Mesenchymal stem cell (in vitro differentiated cells and primary cell): ENCODE measurements at places on chromosomes 1 and 21.

GRCh38 chr1:98059620-98060019, 138.8 kb upstream of the DPYD start:
- no peak for DNase-seq
- H3K36me3 ChIP-seq: no peaks in the 10 kb centered on the region
- no peaks in the 10 kb centered on the region for H3K4me1 ChIP-seq

DNA sequence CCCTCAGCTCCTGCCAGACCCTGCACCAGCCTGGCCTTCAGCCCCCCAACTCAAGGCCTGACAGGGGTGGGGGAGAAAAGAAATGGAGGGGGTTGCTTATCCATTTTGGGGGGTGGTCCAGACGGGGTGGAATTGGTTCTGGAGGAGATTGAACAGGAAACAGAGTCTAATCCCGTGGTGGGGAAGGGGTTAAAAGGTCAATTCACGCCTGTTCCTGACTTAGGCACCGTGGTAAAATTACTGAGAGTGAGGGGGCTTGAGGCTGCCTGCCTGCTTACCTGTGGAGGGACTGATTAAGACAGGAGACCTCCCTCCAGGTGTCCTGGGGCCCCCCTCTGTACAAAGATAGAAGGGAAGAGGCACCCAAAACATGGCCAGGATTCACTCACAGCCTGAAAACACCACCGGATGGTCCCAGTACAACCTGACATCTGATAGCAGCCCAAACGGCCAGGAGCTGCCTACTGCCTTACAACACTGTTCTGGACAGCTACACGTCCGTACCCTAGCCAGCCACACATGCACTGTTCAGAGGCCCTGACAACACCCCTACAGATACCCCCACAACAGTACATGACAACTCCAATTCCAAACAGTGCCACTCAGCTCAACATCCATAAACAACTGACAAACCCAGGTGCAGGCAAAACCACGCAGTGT, 31.8 kb downstream of the AHDC1 start:
- H3K4me1 ChIP-seq: peaks cover 82% of the 10 kb centered on the region
- H3K36me3 ChIP-seq: no peaks in the 10 kb centered on the region
- H3K27ac ChIP-seq: peak overlapping the region; percentile 37
- no peaks in the 10 kb centered on the region for H3K27me3 ChIP-seq

- no peak overlapping the region for H3K27ac ChIP-seq
- no peak for DNase-seq
- no peaks in the 10 kb centered on the region for H3K27me3 ChIP-seq
- H3K4me3 ChIP-seq: no peak overlapping the region
Measured at GRCh38 chr1:85178396-85178795, 22.4 kb downstream of the SYDE2 start.

DNA sequence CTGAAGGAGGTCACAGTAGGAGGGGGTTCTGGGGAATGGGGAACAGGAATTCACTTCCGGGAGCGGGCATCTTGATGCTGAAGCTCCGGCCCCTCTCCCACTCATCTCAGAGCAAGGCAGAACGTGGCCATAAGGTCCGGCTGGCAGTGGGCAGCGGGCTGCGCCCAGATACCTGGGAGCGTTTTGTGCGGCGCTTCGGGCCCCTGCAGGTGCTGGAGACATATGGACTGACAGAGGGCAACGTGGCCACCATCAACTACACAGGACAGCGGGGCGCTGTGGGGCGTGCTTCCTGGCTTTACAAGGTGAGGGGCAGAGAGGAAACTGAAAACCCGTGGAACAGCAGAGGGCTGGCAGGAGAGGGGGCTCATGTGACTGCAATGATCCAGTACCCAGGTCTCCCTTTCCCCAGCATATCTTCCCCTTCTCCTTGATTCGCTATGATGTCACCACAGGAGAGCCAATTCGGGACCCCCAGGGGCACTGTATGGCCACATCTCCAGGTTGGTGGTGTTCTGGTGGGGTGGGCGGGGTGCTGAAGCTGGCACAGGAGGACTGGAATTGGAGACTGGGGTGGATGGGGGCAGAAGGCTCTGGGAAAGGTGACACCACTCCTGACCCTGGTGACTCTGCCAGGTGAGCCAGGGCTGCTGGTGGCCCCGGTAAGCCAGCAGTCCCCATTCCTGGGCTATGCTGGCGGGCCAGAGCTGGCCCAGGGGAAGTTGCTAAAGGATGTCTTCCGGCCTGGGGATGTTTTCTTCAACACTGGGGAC, 3.0 kb downstream of the SLC27A3 start:
- H3K27me3 ChIP-seq: no peaks in the 10 kb centered on the region
- no peak for DNase-seq
- no peak overlapping the region for H3K27ac ChIP-seq
- H3K36me3 ChIP-seq: peaks cover 11% of the 10 kb centered on the region

DNA sequence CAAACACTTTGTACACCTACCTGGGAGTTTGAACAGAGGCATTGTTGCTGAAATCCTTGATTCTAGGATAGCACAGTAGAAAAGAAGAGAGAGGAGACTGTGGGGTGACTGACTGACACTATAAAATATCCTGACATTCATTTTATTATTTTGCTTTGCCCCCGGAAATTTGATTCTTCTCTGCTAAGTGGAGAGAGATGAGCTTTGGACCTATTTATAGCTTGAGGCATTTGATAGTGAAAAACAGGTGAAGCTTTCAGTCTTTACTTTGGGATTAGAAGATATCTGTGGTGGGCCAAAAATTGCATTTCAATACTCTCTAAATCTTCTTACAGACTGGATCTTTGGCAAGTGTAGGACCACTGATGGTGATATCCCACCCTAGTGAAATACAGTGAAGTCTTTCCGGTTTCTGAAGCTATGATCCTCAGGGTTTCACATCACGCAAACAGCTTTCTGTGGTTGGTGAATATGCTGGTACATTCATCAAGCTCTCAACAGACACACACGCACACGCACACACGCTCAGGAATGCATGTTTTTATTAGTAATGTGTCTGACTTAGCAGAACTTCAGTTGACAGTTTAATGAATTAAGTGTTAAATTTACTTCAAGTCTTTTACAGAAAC, at the start of gene AMPD1:
TSS of gene AMPD1 (minus strand) at position 117 of the 629 bp plus-strand sequence. CDS start at position 42, 75 bp downstream.
- peak; percentile 29 for DNase-seq
- no peak within 1 kb of the TSS for H3K27ac ChIP-seq
- H3K4me1 ChIP-seq: no peaks in the 10 kb centered on the region
- H3K36me3 ChIP-seq: no peaks in the 10 kb centered on the region
- peaks cover 5% of the 10 kb centered on the region for H3K27me3 ChIP-seq
- no peak within 1 kb of the TSS for H3K4me3 ChIP-seq

DNA sequence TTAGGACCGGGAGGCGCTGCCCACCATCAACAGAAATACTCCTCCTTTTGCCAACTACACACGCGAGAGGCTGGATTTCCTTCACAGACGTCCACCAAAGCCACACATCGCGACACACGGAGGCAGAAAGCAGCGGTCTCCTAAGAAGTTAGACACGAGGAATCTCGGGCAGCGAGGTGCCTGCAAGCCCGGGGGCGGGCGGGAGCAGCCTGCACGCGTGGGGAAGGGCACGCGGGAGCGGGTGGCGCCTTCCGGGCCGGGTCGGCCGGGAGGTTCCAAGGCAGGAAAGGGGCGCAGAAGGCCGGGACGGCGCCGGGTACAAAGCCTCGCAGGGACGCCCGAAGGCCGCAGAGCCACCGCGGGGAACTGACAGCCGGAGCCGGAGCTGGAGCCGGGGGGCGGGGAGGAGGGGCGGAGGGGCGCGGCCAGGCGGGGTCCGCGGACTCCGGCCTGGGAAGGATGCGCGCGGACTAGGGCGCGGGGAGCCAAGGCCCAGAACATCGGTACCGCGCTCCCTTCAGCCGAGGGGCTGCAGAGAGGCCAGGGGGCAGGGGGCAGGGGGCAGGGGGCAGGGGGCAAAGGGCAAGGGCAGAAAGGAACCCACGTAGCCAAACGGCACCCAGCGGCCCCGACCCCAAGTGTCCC, 722 bp downstream of the NPHP4 start:
- H3K4me3 ChIP-seq: peak overlapping the region; percentile 83
- peaks cover 15% of the 10 kb centered on the region for H3K4me1 ChIP-seq
- H3K27me3 ChIP-seq: no peaks in the 10 kb centered on the region
- H3K27ac ChIP-seq: no peak overlapping the region
- DNase-seq: peak; percentile 50
- H3K36me3 ChIP-seq: peaks cover 14% of the 10 kb centered on the region

- no peak overlapping the region for H3K4me3 ChIP-seq
- H3K27ac ChIP-seq: no peak overlapping the region
- H3K4me1 ChIP-seq: peaks cover 19% of the 10 kb centered on the region
- DNase-seq: peak; percentile 70
- no peaks in the 10 kb centered on the region for H3K27me3 ChIP-seq
- no peaks in the 10 kb centered on the region for H3K36me3 ChIP-seq
Measured at GRCh38 chr1:157156058-157156541, 17.9 kb upstream of the ETV3 start.

GRCh38 chr1:157626099-157626498, 28.2 kb upstream of the FCRL4 start:
- H3K27ac ChIP-seq: no peak overlapping the region
- H3K27me3 ChIP-seq: peaks cover 2% of the 10 kb centered on the region
- no peaks in the 10 kb centered on the region for H3K4me1 ChIP-seq
- H3K36me3 ChIP-seq: no peaks in the 10 kb centered on the region
- no peak for DNase-seq

GRCh38 chr1:247429496-247429895, 13.5 kb downstream of the NLRP3 start:
- no peaks in the 10 kb centered on the region for H3K4me1 ChIP-seq
- H3K27me3 ChIP-seq: no peaks in the 10 kb centered on the region
- H3K4me3 ChIP-seq: no peak overlapping the region
- no peak for DNase-seq
- no peaks in the 10 kb centered on the region for H3K36me3 ChIP-seq

- H3K4me1 ChIP-seq: peaks cover 10% of the 10 kb centered on the region
- peaks cover 12% of the 10 kb centered on the region for H3K36me3 ChIP-seq
- H3K27ac ChIP-seq: peak overlapping the region; percentile 96
- no peak for DNase-seq
Measured at GRCh38 chr1:85583611-85584263, 3.2 kb downstream of the CCN1 start.

GRCh38 chr21:42262831-42263231, 43.9 kb downstream of the ABCG1 start:
- peaks cover 49% of the 10 kb centered on the region for H3K27me3 ChIP-seq
- no peak overlapping the region for H3K27ac ChIP-seq
- H3K4me3 ChIP-seq: no peak overlapping the region
- no peaks in the 10 kb centered on the region for H3K36me3 ChIP-seq

GRCh38 chr1:41590331-41590730, 105.8 kb upstream of the EDN2 start:
- no peaks in the 10 kb centered on the region for H3K4me1 ChIP-seq
- H3K27me3 ChIP-seq: no peaks in the 10 kb centered on the region
- no peak for DNase-seq
- no peak overlapping the region for H3K4me3 ChIP-seq
- H3K27ac ChIP-seq: no peak overlapping the region
- H3K36me3 ChIP-seq: no peaks in the 10 kb centered on the region

DNA sequence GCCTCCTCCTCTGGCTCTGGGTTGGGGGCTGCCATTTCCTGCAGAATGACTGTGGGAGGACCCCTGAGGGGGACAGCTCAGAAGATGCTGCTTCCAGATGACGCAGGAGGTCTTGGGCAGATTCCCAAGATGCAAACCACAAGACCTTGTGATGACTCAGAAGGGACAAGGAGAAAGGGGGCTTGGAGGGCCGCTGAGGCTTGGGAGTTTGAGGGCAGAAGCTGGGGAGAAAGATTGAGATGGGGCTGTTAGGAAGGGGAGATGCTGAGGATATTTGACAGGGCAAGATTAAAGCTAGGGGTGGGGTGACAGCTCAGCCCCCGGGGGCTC, 7.5 kb downstream of the PTPRU start:
- no peaks in the 10 kb centered on the region for H3K36me3 ChIP-seq
- H3K4me1 ChIP-seq: peaks cover 15% of the 10 kb centered on the region
- H3K4me3 ChIP-seq: no peak overlapping the region
- peak; percentile 60 for DNase-seq
- H3K27me3 ChIP-seq: no peaks in the 10 kb centered on the region

GRCh38 chr1:236211815-236212214, 69.5 kb downstream of the GPR137B start:
- H3K27me3 ChIP-seq: no peaks in the 10 kb centered on the region
- H3K27ac ChIP-seq: no peak overlapping the region
- no peaks in the 10 kb centered on the region for H3K4me1 ChIP-seq
- no peak for DNase-seq
- no peak overlapping the region for H3K4me3 ChIP-seq
- H3K36me3 ChIP-seq: peaks cover 40% of the 10 kb centered on the region

GRCh38 chr1:198295225-198295624, 138.4 kb downstream of the NEK7 start:
- DNase-seq: no peak
- no peaks in the 10 kb centered on the region for H3K27me3 ChIP-seq
- no peak overlapping the region for H3K27ac ChIP-seq
- H3K4me1 ChIP-seq: no peaks in the 10 kb centered on the region
- no peak overlapping the region for H3K4me3 ChIP-seq
- H3K36me3 ChIP-seq: peaks cover 3% of the 10 kb centered on the region

DNA sequence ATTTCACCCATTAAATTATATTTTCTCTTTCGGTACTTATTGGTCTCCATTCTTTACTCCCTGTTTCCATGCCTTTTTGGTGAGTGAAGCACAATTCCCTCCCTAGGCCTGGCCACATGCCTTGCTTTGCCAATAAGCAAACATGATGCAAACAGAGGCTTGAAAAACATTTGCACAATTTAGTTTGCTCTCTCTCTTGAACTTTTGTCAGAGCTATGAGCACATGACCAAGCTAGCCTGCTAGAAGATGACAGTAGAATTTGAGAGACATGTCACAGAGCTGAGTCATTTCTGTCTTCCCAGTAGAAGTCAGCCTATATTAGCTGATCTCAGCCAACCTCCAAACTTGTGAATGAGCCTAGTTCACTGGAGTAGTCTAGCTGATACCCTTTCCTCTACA, 24.6 kb downstream of the ANGPTL3 start:
- peak; percentile 97 for DNase-seq
- H3K4me1 ChIP-seq: peaks cover 3% of the 10 kb centered on the region
- H3K4me3 ChIP-seq: no peak overlapping the region
- no peaks in the 10 kb centered on the region for H3K36me3 ChIP-seq
- H3K27ac ChIP-seq: peak overlapping the region; percentile 6
- no peaks in the 10 kb centered on the region for H3K27me3 ChIP-seq
